CD14-positive monocyte (primary cell): ENCODE measurements at places on chromosomes 5 and 9. TPM values are rescaled to one million over a fixed set of nuclear protein-coding genes. Genes with fewer than 3 reads are reported as not detected.

MPDZ gene
- not detected in 2 replicates for polyA plus RNA-seq

CDH6 gene
- polyA plus RNA-seq = not detected

LRRC19 gene
- not detected for polyA plus RNA-seq

AFAP1L1 gene
- not detected for polyA plus RNA-seq

TXNDC8 gene
- polyA plus RNA-seq = not detected

CYFIP2 gene
- polyA plus RNA-seq = 28.7 and 36.0 TPM in 2 replicates

NUTM2F gene
- polyA plus RNA-seq = not detected

NR2F1-AS1 gene
- not detected in 2 replicates for polyA plus RNA-seq

DNA sequence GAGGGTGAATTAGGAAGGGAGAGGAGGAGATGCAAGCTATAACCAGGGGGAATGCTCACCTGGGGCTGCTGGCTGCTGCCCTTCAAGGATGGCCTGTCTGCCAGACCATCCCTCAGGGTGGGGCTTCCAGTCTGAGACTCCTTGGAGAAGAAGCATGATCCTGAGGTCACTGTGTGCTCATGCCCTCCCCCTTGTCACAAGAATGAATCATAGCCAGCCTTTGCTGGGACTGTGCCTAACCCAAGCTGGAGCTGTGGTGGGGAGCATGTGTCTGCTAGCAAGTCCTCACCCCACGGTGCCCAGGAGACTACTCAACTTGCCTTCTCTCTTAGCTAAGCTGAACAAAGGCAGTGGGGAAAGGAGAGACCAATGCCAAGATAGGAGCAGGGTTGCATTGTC lies 463.6 kb downstream of the SPOCK1 start:
- no peak for DNase-seq

DNA sequence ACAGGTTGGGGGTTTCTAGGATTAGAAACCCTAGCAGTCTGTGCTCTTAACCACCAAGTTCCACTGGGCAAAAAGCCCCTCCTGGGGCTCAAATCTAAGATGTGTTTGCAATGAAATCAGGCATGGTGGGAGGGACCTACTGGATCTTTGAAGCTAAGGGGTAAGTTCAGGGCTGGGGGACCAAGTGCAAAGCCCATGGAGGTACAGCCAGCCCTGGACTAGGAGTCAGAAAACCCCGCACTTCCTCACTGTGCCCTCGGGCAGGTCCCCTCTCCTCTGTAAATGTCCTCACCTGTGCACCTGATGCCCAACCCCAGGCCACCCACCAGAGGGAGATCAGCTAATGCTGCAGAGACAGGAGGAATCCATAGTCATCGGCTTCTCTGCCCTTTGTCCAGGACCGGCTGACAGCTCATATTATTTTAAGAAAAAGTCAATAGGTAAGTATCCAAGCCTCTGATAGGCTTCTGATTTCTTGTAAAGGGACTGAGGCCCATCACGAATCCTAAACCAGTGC lies 138.3 kb downstream of the PAX5 start:
- no peak for DNase-seq

- peak; percentile 32 for DNase-seq
These were observed 750 bp downstream of the TRIM36 start for GRCh38 chr5:115168829-115169486.

DNA sequence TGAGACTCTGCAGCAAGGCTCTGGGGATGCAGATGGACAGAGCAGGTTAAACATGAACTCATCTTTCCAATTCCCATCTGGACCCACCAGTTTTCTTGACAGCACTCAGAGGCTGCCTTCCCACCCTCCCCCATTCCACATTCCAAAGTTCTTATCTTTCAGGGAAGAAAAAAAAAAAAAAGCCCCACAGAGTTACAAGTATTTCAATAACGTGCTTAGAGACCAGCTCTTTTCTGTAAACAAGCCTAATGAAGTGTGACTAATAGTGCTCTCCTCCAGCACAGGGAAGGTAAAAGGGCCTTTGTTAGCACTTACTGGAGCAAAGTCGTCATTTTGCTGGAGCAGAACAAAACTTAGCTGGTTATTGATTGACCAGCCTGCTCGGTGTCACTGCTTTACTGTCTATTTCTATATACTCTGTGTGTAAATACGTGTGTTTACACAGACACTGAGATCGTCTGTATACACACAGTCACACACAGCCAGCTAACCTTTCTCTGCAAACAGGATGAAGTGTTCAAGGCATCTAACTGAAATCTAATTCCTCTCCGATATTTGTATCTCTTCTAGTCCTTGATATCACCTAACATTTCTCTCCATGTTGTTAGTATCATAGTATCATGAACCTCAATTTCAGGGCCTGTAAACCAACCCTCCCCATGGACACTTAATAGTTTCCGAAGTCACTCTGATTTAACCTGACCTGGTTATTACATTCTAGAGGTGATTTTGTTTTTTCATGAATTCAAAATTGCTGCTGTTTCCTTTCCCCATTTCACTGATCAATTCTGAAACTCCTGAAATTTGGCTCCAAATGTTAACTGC lies 84.9 kb downstream of the ZNF608 start:
- DNase-seq = no peak

GRCh38 chr9:91483189-91483691 lies 59.6 kb upstream of the NFIL3 start:
- no peak for DNase-seq

DNA sequence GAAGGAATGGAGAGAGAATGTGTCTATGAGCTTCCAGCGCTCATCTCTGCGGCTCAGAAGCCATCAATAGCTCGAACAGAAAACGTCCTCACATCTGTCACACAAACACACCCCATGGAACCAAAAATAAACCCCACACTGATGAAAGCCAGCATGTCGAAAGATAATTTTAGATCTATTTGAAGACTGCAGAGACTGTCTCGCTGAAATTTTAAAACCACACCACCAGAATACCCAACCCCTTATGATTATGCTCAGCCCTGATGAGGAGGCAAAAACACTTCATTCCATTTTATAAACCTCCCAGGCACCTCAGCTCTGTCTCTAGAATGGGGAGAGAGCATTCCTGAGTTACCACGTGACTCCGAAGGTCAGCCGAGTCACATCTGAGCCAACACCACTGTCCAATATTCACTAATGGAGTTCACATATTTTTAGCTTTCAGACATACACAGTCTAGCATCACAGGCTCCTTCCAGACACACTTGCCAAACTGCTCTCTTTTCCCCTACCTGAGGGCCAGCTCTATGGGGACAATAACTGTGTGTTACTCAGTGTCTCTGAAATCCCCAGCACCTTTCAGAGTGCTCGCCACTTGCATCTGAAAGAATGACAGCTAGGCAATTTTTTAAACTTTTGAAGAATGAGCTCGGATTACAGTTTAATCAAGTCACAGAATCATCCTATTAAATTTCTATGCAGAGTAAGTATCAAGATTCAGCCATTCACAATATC lies 63.2 kb downstream of the SERINC5 start:
- no peak for DNase-seq

DNA sequence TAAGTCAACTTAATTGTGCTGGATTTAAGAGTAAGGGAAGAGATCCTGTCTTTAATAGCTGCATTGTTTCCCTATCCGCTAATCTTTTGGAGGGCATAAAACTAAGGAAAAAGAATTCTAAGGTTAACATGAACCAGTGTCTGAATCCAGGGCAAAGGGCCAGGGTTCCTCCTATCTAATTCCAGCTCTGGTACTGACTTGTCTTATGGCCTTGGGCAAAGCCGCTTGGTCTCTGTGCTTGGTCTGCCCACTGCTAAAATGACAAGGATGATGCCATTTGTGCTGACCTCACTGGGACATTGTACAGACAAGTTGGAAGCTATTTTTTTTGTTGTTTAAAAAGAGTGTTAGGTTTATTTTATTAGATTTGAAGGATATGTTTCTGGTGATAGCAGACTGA lies 334.7 kb upstream of the PIK3R1 start:
- DNase-seq = no peak

- no peak for DNase-seq
These were observed 130.6 kb downstream of the KCNIP1 start for GRCh38 chr5:170634256-170634990.

DNA sequence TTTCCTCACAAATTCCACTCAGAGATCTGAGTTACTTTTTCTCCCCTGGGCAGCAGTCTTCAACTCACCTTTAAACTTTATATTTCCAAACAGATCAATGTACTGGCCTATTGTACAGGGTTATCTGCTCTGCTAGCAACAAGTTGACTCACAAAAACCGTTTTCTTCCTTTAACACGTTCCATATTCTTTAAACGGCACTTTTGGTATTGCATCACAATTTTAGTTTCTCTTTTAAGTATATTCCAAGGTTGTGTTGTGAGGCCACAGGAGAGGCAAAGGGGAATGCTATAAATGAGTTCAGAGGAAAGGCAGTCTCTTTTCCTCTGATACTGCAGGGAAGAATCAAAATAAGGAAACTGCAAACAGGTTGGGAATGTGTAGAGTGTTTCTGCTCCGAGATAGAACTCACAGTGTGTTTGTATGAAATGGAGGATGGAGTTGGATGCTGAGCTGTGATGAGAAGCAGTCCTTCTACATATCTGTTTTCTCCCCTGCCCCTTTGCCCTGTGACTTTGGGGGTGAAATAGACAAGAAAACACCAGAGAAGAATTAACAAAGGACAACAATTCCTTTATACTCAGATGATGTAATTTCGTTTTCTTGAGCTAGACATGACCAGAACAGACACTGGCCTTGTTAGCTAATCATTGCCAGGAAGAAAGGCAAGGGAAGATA lies 9.9 kb upstream of the ALDOB start:
- DNase-seq = no peak

GRCh38 chr5:154989626-154990025 lies 23.9 kb upstream of the KIF4B start:
- DNase-seq = no peak

DNA sequence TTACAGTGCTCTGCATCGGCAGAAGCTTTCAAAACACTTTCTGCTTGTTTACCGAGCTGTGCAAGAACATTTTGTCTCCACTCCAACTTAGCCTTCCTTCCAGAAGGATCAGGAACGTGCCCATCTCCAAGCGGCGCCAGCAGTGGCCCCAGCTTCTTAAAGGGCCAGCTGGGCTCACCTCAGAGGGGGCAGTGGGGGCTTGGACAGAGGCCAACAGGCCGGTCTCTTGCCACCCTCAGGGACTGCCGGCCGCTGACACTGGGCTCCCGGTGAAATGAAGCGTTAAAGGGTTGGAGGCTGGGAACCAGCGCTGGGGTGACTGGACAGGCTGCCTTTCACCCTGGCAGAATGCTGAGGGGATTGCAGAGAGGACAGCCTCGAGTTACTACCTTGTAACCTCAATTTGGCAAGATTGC lies 67.0 kb upstream of the RNU6ATAC start:
- DNase-seq = no peak

DNA sequence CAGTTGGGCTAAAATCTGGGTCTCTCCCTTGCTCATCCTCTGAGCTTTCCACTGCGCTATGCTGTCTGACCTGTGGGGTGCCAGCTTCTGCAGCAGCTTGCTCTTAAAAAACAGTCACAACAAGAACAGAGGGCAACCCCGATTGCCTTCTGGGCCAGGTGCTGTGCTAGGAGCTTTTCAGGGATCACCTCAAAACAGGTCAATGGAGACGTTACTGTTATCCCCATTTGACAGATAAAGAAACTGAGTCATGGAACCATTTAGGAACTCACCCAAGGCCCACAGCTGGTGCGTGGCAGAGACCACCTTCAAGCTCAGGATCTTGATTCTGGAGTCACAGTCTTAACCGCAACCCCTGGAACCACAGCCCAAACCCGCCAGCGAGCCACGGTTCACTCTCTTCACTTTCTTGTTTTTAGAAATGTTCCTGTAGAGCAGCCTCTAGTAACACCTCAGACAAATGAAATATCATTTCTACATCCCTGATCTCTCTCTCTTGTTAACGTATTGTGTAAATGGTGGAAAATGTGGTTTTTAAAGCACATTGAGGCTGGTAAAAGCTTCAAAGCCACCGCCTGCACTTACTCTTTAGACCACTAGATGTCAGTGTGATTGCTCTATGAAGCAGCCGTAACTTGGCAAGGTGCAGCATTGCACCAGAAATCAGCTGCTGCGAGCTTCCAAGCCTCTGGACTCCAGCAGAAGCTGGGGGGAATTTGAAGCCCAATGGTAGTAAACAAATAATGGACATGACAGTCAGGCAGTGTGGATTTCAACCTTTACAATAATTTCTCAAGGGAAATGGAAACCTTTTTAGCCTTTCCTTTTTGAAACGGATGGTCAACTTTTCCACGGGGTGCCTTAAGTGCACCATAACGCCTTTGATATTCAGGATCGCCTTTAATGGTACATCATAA lies 1.7 kb downstream of the FYB1 start:
- peak; percentile 60 for DNase-seq

GRCh38 chr9:68983008-68983411 lies 30.9 kb downstream of the PRKACG start:
- DNase-seq = no peak

- no peak for DNase-seq
These were observed 741.4 kb downstream of the TAF11L14 start for GRCh38 chr5:18375641-18376040.

DNA sequence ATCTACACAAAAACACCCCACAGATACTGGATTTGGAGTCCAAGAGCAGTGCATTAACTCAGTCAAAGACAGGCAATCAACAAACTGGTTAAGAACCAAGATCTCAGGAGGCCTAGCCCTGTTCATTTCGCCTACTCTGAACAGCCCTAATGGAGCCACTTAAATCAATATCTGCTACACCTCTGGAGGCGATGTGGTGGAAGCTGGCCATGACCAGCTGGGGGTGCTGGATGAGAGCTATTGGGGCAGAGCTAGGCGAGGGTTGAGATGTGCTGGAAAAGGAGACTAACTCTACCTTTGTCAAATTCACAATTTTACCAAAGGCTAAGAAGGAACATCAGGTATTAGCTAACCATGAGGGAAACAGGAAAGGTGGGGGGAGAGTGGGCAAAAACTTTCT lies 23.3 kb upstream of the ARSB start:
- no peak for DNase-seq

GRCh38 chr9:120625222-120625621 lies 45.3 kb upstream of the CDK5RAP2 start:
- DNase-seq = no peak

- no peak for DNase-seq
These were observed 17.4 kb upstream of the RORB start for GRCh38 chr9:74479711-74480110.

DNA sequence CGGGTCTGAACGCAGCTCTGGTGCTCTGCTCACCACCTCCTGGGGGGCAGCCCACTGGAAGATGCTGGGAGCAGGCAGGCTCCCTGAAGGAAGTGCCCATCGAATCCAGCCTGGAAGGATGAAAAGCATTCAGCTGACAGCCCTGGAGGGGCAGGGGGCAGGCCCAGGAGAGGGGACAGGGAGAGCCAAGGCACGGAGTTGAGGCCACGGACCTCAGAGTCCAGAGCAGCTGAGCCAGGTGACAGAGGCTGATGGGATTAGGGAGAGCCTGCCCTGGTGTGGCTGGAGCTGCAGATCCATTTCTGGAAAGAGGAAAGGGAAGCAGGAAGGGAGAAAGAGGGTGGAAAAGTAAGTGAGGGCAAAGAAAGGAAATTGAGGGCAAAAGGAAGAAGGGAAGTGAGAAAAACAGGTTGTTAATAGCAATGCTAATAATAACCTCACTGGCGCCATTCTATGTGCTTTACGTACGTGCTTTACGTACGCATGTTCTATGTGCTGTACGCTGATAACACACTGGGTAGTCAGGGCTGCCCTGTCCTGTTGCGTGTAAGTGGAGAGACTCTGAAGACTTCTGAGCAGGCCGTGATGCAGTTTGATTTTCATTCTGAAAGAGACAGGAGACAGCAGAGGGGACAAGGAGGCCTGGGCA lies 52.6 kb downstream of the LMX1B start:
- DNase-seq = no peak

- no peak for DNase-seq
These were observed 76.7 kb downstream of the GRAMD2B start for GRCh38 chr5:126499853-126500342.
